ENCODE measurements at places on chromosomes 2 and 18.

GRCh38 chr2:54336977-54337255 lies 80.9 kb upstream of the TSPYL6 start:
- DNase-seq: no peak

- DNase-seq: no peak
Measured at GRCh38 chr2:192002418-192002817, 155.5 kb upstream of the CAVIN2 start.

- DNase-seq: no peak
Measured at GRCh38 chr2:32711219-32711618, 83.4 kb downstream of the TTC27 start.

DNA sequence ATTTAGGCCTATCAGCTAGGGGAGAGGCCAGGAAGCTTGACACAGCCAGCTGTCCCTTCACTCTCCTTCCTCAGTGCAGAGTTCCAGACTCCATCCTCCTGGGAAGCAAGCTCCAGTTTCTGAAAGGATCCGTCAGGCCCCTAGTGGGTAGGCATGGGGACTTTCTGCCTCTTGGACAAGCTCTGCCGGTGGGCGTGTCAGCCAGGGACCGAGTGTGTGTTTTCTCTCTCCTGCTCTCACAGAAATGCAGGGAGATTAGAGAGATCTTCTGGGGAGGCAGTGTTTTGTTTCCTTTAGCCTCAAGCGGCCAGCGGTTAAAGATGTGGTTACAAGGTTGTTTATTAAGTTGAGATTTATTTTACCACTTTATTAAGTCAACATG lies 29.9 kb upstream of the OTOS start:
- no peak for DNase-seq

GRCh38 chr2:165471349-165471950 lies 2.0 kb downstream of the CSRNP3 start:
- DNase-seq: no peak

Measured in CD14-positive monocyte (primary cell).